Stimulated activated CD4-positive, alpha-beta T cell treated with anti-CD3 and anti-CD28 coated beads, TNF-alpha, amount 100 ng/mL, for 4 hours (primary cell): ENCODE measurements at places on chromosomes 2 and 18.

DNA sequence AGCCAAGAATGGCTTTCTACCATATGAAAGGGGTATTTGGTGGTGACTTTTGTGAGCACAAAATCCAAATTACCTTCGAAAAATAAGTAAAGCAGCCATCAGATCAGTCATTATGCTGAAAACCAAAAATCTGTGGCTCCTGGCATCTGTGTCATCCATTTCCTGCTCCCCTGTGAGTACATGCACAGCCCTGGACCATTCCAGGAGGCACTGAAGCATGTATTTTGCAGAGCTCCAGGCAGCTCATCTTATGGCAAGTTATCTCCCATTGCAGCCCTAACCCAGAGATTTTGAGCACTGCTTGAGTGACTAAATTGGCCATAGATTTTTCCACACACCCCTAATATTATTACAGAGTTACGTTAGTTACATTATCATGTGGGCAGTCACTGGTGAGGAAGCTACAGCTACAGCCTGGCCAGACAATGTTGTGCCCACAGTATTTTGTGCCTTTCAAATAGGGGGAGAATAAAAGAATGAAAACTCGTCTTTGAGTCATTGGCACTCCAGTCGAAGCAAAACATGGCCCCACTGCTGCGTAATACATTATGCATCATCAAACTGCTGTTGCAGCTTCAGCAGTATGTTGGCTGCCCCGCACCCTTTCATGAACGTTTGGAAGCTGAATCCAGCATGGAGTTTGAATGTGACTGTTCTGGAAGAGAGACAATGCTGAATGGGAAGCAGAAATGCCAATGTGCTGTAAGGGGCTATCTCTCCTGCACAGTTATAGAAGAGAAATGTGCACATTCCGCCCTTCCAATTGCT lies 702.2 kb downstream of the RNF144A start:
- no peak for DNase-seq

- no peak for DNase-seq
Measured at GRCh38 chr2:101399021-101399799, 11.9 kb upstream of the CREG2 start.

GRCh38 chr18:36352384-36352783 lies 54.9 kb downstream of the FHOD3 start:
- DNase-seq = no peak

DNA sequence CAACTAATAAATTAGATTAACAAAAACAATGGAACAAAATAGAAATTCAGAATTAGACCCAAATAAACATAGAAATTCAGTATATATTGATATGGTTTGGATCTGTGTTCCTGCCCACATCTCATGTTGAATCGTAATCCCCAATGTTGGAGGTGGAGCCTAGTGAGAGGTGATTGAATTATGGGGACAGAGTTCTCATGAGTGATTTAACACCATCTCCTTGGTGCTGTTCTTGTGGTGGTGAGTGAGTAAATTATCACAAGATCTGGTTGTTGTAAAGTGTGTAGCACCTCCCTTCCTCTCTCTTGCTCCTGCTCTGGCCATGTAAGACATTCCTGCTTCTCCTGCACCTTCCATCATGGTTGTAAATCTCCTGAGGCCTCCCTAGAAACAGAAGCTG lies 16.6 kb upstream of the B4GALT6 start:
- DNase-seq = no peak
